ENCODE measurements at places on chromosomes 6 and 20. TPM values are rescaled to one million over a fixed set of nuclear protein-coding genes. Genes with fewer than 3 reads are reported as not detected.

C6orf163 gene
- 3.5 TPM for total RNA-seq

NR2E1 gene
- not detected for total RNA-seq

TMX4 gene
- total RNA-seq: 60.7 TPM

SIGLEC1 gene
- 32.0 TPM for total RNA-seq

FYN gene
- total RNA-seq: 111 TPM

ANKEF1 gene
- 7.3 TPM for total RNA-seq

DNA sequence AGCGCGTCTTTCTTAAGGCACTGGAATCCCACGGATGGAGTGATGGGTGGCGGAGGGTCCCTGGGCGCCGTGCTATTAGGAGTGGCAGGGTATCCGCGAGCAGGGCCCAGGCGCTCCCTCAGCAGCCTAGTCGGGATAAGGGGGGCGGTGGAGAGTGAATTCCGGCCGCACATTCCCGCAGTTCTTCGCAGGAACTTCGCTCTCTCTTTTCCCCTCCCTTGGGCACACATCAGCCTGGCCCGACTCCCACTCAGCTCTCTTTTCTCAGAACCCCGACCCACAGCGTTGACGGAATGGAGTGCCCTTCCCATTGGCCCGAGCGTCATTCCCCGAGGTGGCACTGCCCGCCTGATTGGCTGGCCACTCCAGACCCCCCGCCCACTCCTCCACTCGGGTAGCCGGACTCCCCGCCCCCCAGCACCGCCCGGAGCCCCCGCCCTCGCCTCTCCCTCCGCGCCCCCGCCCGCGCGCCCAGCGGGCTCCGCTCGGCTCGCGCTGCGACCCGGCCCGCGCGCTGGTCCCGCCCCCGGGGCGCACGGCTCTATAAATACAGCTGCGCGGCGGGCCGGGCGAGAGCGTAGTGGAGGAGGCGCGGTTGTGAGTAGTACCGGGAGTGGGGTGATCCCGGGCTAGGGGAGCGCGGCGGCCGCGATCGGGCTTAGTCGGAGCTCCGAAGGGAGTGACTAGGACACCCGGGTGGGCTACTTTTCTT lies at the start of gene ID4:
Gene ID4, plus strand, starts transcription at position 572 of the 712 bp plus-strand sequence. CDS start 385 bp downstream, outside the sequence.
- DNase-seq: peak; percentile 96

- no peak for DNase-seq
Measured at GRCh38 chr6:157019115-157019641, 242.0 kb downstream of the ARID1B start.

GRCh38 chr20:59903621-59904020 lies 29.8 kb downstream of the SYCP2 start:
- no peak for DNase-seq

DNA sequence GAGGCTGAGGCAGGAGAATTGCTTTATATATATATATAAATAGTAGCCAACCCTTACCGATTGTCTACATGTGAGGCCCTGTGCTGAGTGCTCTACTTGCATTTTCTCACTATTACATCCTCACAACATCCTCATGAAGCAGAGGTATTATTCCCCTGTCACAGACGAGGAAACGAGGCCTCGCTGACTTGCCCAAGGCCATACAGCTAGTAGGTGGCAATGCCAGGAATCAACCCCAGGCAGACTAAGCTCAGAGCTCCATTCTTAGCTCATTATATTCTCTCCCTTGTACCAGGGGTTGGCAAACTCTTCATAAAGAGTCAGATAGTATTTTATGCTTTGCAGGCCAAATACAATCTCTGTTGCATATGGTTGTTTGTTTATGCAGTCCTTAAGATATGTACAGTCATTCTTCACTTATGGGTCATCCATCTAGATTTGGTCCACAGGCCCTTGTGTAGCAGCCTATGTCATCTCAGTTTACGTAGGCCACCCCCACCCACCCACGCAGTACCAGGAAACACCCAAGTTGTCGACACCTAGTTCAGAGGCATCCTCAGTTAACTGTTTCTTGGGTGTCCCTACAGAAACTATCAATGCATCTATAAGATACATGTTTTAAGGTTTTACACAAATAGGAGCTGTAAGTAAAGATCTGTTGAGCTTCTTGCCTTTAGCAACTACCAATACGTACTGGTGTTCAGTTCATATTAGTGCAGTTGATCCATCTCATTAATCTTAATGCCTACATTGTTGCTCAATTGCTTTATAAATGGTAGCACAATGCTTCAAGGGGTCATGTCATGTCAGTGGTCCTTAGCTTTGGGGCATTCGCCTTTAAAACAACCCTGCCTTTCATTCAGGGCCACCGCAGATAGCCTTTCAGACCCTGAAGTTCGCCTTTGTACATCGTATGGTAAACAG lies 3.0 kb downstream of the CASS4 start:
- no peak for DNase-seq

- no peak for DNase-seq
Measured at GRCh38 chr6:81614292-81614691, 138.2 kb downstream of the TENT5A start.

DNA sequence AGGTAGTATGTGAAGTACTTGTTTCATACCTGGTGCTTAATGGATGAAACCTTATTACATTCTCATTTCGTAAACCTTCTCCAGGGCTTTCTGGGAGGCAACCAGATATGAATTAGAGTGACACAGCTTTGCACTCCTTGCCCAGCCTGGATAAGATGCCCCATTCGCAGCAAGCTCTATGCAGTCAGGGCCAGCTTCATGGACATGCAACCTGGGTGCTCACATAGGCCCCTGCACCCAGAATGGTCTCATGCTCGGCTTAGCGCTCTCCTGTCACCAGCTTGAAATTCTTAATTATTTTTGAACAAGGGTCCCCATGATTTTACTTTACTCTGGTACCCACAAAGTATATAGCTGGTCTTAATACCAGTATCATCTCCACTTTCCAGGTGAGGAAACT lies 11.3 kb upstream of the PTGIS start:
- DNase-seq: no peak

DNA sequence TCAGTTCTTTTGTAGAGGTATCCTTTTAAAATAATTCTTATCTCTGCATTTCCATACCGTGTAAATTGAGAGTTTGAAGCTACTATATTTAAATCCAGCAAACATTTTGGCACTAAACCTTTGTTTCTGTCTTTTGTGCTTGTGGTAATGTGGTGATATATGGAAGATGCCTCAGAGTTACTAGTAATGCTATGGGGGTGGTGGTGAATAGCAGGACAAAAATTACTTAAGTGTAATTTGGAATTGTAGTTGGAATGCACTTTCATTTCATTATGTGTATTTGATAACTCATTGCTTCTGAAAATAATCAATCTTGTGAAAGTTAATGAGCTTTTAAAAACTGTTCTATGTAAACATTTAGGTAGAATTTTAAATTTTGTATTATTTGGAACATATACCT lies 404.5 kb downstream of the PHF3 start:
- DNase-seq: no peak

DNA sequence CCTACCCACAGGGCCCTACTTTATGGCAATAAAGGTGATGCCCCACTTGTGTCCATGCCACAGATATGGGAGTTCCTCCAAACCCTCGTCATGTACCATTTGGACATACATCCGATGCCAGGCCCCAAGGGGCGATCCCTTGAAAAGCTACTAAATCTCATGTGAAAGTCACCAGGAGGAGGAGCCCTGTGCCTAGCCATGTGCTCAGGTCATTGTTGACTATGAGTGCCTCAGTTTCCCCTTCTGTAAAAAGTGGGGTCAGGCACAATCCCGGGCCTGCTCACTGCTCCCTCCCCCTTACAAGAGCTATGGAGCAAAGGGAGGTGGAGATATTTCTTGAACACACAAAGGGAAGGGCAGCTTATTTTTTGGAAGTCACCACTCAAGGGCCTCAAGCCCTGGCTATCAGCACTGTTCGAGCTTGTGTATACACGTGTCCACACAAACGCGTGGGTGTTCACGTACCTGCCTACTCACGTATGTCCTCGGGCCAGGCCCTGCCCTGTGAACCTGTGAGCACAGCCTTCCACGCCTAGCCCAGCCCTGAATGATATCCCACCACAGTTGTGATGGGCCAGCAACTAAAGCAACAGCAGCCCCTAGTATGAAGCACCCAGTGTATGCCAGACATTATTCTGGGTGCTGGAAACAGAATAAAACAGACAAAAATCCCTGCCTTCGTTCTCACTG lies 1.9 kb downstream of the ACTL10 start:
- DNase-seq: no peak

GRCh38 chr6:146551545-146551944 lies 7.9 kb downstream of the RAB32 start:
- DNase-seq: no peak

GRCh38 chr6:21429291-21429690 lies 164.3 kb upstream of the SOX4 start:
- DNase-seq: no peak

Measured in breast epithelium (tissue), 4 donors.